ENCODE measurements at places on chromosomes 2 and 18.

GRCh38 chr2:182870227-182870626 is 3.8 kb upstream of the FRZB start:
- DNase-seq, result no peak

DNA sequence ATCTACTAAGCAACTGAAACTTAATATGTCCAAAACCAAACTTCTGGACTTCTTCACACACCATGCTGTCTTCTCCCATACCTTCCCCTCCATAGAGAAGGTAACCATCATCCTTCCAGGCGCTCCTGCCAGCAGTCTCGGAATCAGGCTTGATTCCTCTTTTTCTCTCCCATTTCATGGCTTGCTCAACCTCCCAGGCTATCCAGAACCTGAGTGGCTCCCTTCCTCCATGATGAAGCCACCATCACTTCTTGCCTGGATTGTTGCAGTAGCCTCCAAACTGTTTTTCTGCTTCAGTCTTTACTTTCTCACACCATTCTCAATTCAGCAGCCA is 40.1 kb upstream of the NDUFV2 start:
- DNase-seq, result no peak

GRCh38 chr18:13377496-13377895 is 158.9 kb downstream of the LDLRAD4 start:
- DNase-seq, result no peak

DNA sequence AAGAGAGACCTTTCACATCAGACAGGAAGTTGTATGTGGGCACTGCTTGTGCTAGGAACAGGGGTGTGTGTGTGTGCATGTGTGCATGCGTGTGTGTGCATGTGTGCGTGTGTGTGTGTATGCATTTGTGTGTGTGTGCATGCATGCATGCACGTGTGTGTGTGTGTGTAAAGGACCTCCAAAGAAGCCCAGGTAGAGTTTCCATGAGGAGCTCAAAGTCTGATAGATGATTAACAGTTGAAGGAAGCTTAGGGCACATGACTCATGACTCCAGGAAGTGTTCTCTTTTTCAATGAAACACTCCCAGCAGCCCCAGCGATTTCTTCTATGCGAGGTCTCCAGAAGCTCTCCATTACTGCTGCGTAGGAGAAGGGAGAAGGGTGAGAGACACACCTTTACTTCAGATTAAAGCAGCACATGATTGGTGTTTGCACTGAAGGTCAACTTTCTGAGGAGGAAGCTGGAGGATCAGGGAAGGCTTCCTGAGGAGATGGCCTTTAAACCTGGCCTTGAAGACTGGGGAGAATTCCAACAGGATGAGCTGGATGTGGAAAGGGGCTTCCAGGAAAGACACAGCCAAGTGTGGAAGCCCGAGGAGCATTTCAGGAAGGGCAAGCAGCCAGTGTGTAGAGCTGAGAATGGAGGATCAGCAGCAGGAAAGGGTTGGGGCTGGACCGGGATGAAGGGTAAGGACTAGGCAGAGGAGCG is 77.7 kb downstream of the SMAD4 start:
- DNase-seq, result no peak
